Spleen (tissue), 13 donors: ENCODE measurements at places on chromosomes 5 and 9. TPM values are rescaled to one million over a fixed set of nuclear protein-coding genes. Genes with fewer than 3 reads are reported as not detected.

The FGF1 gene
- total RNA-seq, result 2.5 TPM

The PIP5KL1 gene
- total RNA-seq, result 0.94 TPM

The MTMR12 gene
- total RNA-seq, result 26.3 TPM

GRCh38 chr5:134603059-134603458, 29.6 kb downstream of the SAR1B start:
- DNase-seq, result no peak
- H3K27ac ChIP-seq, result no peak overlapping the region
- H3K27me3 ChIP-seq, result no peaks in the 10 kb centered on the region
- H3K4me3 ChIP-seq, result no peak overlapping the region

GRCh38 chr5:139954462-139954861, 88.6 kb downstream of the NRG2 start:
- no peaks in the 10 kb centered on the region for H3K36me3 ChIP-seq
- no peak overlapping the region for H3K27ac ChIP-seq
- no peaks in the 10 kb centered on the region for H3K27me3 ChIP-seq
- DNase-seq, result no peak
- H3K4me1 ChIP-seq, result no peaks in the 10 kb centered on the region

- H3K36me3 ChIP-seq, result no peaks in the 10 kb centered on the region
- no peak overlapping the region for H3K4me3 ChIP-seq
- H3K4me1 ChIP-seq, result no peaks in the 10 kb centered on the region
- DNase-seq, result no peak
- H3K27ac ChIP-seq, result no peak overlapping the region
- H3K27me3 ChIP-seq, result no peaks in the 10 kb centered on the region
These were observed 157.1 kb downstream of the ZNF462 start for GRCh38 chr9:107020040-107020530.
